Stimulated activated CD8-positive, alpha-beta memory T cell treated with anti-CD3 and anti-CD28 coated beads, Interleukin-7, amount 100 ng/mL, for 24 hours (primary cell): ENCODE measurements at places on chromosomes 3 and 15.

DNA sequence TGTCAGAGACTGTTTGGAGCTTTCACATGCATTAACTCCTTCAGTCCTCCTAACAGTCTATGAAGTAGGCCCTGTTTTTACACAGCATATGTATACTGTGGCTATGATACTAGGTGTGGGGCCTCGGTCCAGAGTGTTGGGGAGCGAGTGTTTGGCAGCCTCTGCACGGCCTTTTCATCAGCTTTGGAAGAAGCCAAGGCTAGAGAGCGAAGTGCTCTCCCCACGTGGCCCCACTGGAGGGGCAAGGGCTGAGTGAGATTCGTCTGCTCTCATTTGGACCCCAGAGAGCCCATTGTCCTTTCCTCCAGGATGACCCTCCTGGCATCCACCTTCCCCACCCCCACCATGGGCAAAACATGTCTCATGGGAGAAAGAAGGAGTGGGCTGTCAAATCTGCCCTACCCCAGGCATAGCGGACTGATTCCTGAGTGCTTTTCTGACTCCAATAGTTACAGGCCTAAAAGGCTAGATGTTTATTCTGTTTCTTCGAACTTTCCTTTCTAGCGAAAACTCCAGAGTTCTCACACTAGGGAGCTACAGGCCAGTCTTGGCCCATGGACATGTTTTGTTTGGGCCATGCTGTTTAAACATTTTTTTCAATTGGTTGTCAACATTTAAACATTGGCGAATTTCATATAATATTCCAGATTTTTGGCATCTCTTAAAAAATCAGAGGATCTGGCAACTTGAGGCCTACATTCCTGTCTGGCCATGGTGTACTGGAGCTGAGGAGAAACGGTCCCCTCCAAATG lies 76.0 kb downstream of the EEFSEC start:
- DNase-seq, result no peak

- no peak for DNase-seq
These were observed 8.4 kb upstream of the GATA2 start for GRCh38 chr3:128501431-128501830.

- DNase-seq, result no peak
These were observed 171.1 kb downstream of the KCNAB1 start for GRCh38 chr3:156291272-156292123.

- no peak for DNase-seq
These were observed 234.2 kb downstream of the WNT5A start for GRCh38 chr3:55252921-55253320.

- DNase-seq, result no peak
These were observed 9.7 kb downstream of the MYH15 start for GRCh38 chr3:108500728-108501127.

DNA sequence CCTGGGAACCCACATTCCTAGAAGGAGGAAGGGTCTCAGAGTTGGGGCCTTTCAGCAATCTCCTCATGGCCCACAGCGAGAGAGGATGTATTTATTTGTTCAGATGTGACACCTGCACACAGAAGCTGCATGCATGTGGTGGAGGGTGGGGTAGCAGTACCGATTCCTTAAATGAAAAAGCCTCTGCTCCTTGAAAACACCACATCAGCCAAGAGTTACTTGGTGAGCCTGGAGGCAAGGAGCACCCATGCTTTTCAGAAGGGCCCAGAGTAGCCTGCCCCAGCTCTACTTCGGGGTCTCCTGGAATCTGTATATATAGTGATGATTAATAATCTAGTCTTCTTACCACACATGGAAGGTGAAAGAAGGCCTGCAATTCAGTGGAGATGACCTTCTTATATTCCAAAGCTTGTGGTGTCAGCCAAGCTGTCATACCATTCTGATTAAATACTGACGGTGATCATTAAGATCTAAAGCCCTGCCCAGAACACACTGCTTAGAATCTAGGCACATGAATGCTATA lies 33.5 kb downstream of the SEMA6D start:
- no peak for DNase-seq

- no peak for DNase-seq
These were observed 31.7 kb upstream of the RAB11A start for GRCh38 chr15:65837301-65838294.

GRCh38 chr3:167305340-167305890 lies 74.7 kb downstream of the ZBBX start:
- no peak for DNase-seq

- no peak for DNase-seq
These were observed 301.1 kb upstream of the LRRFIP2 start for GRCh38 chr3:37475435-37475834.
